ENCODE measurements at places on chromosomes 16 and 17.

DNA sequence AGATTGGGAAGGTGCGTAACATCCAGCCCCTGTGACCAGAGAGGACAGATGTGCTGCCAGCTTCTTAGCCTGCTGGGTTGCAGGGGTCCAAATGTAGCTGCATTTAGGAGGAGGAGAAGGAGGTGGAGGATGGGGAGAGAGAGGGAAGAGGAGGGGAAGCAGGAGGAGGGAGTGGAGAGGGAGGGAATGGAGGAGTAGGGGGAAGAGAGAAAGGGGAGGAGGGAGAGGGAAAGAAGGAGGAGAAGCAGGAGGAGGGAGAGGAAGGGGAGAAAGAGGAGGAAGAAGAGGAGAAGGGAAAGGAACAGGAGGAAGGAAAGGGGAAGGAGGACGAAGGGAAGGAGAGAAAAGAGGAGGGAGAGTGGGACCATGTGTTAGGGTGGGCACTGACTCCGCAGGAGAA, 108.6 kb downstream of the ABCC12 start:
- no peak for DNase-seq

- DNase-seq: no peak
Observed at GRCh38 chr17:8887301-8887700, 19.8 kb upstream of the PIK3R6 start.

DNA sequence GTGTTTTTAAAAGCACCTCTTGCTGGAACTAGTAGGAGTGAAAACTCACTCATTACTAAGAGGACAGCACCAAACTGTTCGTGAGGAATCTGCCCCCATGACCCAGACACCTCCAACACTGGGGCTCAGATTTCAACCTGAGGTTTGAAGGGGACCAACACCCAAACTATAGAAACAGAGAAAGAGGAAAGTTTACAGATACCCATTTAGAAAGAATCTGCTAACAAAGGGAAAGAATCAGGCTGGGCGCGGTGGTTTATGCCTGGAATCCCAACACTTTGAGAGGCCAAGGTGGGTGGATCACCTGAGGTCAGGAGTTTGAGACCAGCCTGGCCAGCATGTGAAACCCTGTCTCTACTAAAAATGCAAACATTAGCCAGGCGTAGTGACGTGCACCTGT, 3.4 kb upstream of the CSNK1D start:
- DNase-seq: no peak

DNA sequence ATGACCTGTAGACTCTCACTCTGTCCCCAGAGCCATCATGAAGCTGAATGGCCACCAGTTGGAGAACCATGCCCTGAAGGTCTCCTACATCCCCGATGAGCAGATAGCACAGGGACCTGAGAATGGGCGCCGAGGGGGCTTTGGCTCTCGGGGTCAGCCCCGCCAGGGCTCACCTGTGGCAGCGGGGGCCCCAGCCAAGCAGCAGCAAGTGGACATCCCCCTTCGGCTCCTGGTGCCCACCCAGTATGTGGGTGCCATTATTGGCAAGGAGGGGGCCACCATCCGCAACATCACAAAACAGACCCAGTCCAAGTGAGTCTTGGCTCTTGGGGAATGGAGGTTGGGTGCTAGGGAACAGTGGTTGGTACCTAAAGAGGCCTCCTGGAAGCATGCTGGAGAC, 41.0 kb downstream of the IGF2BP1 start:
- no peak for DNase-seq

GRCh38 chr16:67563708-67564468, 1.6 kb downstream of the CTCF start:
- DNase-seq: no peak

DNA sequence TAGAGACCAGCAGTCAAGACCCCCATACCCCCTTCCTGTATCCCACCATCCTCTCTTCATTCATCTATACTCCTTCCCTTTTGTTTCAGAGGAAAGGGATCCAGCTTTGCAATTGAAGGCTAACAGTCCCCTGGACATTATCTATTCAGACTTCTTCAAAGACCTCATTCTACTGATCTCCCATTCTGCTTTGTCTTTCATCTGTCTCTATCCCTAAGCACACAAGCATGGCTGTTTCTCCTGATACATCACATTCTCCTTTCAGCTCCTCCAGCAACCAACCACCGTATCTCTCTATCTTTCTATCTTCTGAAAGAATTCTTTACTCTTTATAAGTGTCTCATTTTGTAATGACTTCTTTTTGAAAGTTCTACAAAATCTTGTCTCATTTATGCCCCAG, 9.7 kb upstream of the ARHGAP17 start:
- DNase-seq: no peak

- DNase-seq: no peak
Observed at GRCh38 chr16:10932959-10933710, 9.1 kb downstream of the DEXI start.

GRCh38 chr17:10447026-10447931, 22.1 kb downstream of the MYH4 start:
- no peak for DNase-seq

- DNase-seq: peak; percentile 70
Observed at GRCh38 chr16:2003827-2004641, 5.6 kb downstream of the ZNF598 start.

- DNase-seq: no peak
Observed at GRCh38 chr16:71807905-71808592, 585 bp downstream of the AP1G1 start.

DNA sequence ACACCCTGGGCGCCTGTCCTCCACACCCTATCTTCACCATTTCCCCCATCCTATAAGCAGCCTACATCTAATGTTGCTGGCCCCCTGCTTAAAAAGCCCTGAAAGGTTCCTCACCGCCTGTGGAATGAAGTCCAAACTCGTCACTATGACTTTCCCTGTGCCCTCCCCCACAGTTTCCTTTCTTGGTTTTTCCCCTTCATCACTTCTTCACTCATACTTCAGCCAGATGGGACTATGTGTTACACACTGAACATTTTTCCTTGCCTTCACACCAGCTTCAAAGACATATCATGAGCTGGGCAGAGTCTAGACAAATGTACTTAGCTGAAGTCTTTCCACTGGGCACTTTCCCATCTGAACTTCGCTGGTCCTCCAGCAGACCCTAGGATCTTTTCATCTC, 1.5 kb upstream of the MARCHF10 start:
- DNase-seq: no peak

GRCh38 chr16:4390266-4391260, 18.9 kb downstream of the VASN start:
- DNase-seq: no peak

- no peak for DNase-seq
Observed at GRCh38 chr17:3919123-3919624, 2.9 kb upstream of the P2RX1 start.

DNA sequence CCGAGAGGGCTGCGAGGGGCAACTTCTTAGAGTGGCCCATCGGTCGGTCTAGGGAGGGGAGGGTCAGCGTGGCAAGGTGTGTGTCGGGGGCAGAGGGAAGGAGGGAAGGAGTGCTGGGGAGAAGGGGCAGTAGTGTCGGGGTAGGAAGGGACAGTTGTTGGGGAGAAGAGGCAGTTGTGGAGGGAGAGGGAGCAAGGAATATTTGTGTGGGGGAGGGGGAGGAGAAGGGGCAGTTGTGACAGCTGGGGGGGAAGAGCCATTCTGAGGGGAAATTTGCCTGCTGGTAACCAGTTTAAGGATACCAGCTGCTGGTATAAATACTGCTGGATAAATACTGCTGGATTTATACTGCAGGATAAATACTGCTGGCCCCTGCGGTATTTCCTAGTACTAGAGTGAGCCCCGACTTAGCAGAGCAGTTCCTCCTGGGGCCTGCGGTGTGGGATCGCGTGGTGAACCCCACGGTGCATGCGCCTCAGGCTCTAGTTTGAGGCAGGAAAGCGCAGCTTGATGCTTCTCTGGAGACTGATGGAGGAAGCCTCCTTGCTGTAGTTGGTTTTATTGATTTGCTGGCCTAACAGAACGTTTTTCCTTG, 309 bp downstream of the DNAH2 start:
- no peak for DNase-seq

GRCh38 chr17:81290230-81290629, 4.9 kb downstream of the SLC38A10 start:
- DNase-seq: no peak

GRCh38 chr16:66002601-66003000, 363.9 kb upstream of the CDH5 start:
- DNase-seq: no peak

DNA sequence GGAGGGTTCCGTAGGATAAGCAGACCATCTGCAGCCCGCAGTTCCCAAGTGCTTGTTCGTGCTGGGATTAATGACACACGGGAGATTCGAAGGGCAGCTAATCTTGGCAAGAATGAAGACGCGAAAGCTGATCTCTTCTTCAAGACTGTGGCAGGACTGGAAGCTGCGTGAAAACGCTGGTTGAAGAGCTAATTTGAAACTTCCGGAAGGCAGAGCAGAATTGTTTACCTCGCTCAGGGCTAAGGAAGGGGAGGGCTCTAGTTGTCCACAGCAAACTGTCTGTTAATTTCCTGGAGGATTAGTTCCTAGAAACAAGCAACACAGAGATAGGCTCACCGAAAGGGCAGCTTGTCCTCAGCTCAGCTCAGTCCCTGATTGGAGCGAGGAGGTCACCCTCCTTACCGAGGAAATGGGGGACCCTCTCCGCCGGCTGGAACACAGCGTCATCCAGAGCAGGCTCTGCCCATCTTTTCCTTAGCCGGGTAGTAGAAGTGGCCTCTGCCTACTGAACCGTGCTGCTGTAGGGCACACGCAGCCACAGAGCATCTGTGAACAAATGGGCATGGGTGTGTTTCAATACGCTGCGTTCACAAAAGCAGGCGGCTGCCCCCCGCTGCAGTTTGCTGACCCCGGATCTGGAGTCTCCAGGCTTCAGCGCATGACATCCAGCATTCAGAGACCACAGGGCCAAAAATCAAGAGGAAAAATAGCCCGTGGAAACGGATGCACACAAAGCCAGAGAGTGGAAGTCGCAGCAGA, 16.7 kb upstream of the BAIAP2 start:
- DNase-seq: peak; percentile 67

DNA sequence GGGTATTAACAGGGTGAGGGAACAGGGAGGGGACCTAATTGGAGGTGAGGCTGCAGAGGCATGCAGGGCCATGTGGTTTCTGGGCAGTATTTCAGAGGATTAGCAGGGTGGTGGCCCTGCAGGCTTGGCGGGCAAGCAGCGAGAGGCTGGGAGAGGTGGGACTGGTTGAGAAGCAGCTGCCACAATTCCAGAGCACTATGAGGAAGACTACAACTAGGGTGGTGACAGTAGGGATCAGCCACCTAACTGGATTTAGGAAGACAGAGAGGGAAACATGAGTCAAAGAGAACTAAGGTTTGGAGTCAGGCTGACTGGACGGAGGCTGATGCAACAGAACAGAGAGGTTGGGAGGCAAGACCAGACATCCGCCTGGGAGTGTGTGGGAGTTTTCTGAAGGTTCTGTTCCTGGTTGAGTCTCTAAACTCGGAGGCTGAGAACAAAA, 12.3 kb downstream of the ALOXE3 start:
- DNase-seq: no peak

DNA sequence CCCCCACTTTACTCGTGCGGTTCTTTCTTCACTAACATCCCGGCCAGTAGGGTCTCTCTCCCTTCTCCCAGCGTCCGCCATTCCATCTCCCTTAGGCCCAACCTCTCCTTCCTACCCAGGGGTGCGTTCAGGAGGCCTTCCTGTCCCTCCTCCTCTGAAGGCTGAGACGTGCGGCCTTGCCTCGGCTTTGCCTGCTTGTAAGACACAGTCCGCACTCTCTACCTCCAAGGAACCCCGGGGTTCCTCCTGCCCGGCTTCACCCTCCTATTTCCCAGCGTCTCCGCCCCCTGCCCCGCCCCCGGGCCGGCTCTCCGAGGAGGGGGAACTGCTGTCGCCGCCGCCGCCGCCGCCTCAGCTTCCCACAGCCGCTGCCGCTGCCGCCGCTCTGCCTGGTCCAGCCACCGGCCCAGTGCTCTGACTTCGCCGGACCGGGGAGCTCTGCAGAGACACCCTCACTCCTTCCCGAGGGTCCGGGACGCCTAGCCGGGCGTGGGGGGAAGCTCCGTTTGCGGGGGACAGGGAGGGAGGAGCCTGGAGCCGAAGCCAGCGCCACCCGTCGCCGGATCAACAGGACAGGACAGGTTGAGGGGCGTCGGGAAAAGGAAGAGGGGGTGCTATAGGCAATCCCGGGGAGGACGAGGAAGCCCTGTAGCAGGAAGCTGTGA, 1.2 kb upstream of the FGF11 start:
- DNase-seq: peak; percentile 80

DNA sequence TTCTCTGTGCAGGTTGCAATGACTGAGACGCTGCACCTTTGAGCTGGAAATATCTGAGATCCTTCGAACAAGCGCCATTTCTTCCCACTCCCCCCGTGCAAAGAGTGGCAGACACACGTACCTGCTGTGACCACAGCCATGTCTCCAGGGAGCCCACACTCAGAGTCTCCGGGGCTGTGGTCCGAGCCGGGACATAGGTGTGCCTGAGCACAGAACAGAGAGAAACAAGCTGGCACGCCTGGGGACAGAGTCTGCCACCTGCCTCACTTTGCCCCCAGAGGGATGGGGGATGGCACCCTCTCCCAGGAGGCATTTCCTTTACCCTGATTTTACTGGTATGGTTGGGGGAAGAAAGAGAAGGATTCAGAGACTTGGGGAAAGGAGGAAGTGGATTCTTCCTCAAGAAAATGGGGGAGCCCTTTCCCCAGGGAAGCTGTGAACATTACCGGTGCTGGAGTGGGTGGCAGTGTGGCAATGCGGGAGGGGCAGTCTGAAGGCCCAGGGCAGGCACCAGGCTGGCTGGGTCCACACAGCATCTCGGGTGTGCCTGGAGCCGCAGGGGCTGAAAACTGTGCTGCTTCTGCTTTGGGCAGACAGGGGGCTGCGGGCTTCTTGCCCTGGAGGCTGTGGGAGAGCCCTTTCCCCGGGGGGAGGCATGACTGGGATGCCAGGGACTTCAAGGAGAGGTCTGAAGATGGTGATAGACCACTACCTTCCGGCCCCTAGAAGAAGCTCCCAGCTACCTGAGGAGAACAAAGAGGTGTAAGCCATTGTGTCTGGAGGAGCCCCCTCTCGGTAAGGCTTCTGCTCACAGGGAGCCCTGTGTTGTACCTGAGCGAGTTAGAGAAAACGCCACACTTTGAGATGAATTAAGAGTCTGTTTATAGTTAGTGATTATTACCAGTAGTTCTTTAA, 6.6 kb upstream of the PIK3R6 start:
- no peak for DNase-seq

DNA sequence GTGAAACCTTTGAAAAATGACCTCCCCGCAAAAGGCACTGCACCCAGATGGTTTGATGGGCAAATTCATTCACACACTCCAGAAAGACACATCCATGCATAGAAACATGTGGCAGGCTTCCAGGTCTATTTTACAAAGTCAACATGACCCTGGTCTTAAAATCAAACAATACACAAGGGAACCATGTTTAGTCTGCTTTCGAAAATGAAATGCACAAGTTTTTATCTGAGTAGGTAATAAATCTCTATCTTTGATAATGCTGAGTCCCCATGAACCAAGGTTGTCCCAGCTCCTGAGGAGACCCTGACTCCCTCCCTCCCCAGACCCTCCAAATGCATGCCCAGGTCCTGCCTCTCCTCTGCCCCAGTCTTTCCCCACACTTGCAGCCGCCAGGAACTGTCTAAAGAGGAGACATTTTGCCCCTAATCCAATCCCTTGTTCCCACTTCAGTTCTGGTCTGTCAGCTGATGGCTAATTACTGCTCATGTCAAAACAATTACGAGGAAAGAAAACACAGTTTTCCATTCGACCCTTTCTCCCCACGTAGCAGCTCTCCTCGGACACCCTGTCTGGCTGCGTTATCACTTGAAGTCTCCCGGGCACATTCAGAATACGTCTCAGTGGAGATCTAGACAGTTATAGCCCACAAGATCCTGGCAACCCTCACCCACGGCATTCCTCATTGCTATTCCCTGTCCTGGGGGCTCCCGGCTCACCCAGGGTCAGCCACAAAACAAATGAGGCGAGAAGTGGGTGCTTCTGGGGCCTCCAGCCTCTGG, 68.8 kb upstream of the RCVRN start:
- no peak for DNase-seq
